ENCODE measurements at places on chromosomes 2 and 18.

DNA sequence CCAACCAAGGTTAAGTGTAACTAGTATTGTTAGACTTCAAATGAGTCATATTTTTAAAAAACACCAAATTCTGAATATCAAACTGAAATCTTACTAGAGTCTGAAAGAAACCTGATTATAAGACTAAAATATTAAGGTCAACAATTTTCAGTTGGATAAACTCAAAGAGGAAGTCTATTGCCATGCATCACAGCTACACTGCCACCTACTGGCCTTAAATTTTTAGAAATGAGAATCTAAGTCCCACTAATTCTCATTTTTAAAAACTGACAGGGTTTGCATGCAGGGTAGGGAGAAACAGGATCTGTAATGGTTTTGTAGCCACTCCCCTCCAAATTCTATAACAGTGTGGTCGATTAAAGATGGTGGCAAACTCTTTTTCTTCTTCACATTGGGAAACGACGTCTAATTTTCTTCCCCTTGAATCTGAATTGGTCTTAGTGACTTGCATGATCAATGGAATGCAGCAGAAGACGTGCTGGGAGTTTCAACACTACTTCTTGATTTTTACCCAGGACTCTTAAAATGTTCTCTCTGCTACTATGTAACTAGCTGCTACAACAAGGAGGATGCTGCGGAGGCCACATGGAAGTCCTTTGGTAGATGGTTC, 176.1 kb upstream of the SESTD1 start:
- DNase-seq, result peak; percentile 79

- no peak for DNase-seq
Observed at GRCh38 chr18:73962256-73962655, 185.4 kb downstream of the FBXO15 start.

DNA sequence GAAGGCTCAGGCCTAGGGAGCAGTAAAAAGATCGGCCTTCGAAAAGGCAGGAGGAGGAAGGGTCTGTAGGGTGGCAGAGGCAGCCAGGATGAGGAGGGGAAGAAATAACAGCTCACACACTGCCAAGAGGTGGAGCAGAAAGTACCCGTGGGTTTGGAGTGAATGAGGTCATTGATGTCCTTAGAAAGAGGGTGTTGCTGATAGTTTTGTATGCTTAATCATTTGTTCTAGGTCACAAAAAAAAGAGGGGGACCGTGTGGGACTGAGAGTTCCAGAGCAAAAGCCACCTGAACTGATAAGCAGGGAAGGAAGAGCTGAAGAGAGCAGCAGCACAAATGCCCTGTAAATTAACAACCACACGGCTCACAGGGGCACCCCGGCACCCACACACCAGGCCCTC, 140.4 kb downstream of the FAM161A start:
- DNase-seq, result no peak

DNA sequence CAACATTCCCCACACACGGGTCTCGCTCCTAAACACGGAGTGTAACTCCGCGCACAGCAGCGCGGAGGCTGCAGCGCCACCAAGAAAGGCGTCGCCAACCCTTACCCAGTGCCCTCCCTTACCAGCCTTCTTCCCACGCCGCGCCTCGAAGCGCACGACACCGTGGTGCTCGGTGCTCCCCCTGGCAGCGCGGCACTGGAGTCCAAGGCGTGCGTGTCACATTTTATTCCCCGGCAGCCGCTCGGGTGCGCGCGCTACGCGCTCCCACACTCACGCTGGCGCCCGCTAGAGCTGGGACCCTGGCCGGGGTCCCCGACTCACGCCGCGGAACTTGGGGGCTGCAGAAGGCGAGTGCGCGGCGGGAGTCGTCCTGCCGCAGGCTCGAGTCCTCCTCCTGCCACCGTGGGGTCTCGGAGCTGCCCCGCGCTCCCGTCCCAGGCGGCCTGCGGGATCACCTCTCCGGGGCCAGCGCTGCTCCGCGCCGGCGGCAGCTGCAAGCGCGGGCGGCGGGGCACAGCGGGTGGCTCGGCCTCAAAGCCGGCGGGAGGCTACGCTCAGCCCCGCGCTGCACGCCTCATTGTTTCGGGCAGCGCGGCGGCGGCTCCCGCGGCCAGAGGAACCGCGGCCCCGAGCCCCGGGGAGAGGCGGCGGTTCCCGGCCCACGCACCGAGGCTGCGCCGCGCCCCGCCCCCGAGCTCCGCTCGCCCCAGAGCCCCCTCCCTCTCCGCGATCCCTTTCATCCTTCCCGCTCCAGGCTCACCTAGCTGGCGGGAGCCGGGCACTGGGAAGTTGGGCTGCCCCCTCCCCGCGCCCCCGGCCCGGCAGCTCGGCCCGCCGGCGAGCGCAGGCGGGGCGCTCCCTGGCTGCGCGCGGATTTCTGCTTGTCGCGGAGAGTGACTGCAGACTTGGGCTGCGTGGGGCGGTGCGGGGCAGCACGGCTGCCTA, at the start of gene ST6GAL2:
Gene ST6GAL2, minus strand, starts transcription at position 197 of the 945 bp plus-strand sequence. CDS start 42,190 bp downstream, outside the sequence.
- DNase-seq, result no peak

DNA sequence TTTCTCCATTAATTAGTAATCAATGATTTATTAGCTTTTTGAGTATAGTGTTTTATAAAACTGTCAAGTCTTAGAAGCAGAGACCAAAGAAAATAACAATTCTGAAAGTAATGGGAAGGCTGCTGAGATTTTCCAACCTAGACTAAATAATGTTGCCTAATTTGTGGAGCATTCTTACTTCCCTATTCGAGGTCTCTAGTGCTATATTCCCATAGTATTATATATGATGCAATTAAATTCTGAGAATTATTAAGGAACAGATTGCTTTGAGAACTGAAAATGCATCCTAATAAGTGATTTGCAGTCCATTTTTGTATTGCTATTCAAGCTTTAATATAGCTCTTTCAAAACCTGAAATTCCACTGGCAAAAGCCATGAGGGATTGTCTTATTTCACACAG, 27.7 kb upstream of the DOCK10 start:
- DNase-seq, result no peak

DNA sequence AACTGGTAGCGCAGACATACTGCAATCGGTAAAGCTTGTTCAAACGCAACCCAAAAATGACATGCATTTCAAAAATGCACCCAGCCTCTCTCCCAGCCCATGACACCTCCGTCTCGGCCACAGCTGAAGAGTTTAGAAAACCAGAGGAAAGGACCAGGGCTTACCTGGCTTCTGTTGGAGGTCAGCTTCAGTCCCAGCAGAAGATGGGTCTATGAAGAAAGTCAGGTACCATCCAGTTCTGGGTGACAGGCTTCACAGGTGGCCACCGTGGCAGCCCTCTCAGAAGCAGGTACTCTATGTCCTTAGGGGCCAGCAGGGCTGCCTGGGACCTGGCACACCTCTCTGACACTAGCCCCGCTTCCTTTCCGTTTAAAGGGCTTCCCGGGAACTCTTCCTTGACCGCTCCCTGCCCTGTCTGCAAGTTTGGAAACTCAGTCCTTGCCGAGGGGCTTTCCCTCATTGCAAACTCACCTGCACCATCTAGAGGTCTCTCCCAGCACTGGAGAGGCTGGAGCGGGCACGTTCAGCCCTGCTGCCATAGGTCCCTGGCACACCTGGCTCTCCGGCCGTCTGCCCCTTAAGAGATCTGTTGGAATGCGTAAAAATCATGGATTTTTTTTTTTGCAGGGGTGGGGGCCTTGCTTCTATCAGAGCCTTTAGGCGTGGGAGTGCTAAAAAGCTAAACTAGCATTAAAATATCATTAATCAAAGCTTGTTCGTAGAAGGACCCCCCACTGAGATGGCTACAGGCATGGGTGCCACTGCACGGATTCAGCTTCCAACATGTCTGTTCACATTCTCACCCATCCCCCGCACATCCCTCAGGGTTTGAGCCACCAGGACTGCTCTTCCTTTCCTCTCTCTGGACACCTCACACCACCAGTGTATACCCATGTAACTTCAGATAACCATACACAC, at the start of gene EDAR:
Gene EDAR, minus strand, starts transcription at position 425 of the 918 bp plus-strand sequence. CDS start 58,206 bp downstream, outside the sequence.
- DNase-seq, result no peak

DNA sequence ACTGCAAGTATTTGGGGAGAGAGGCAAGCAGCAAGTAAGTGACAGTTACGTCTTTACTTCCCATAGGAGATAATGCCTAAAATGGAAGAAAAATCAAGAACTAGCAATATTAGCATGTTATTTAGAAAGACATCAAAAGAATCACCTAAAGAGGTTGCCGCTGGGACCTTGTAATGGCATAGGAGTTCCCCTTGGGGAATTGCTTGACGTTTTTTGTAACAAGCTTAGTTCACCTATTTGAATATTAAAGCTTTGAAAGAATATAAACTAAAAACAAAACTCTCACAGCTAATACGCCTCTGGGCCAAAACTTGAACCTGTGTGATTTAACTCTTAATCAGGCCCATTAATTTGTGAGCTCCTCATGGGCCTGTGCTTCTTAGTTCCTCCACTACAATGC, 89.0 kb downstream of the AAK1 start:
- no peak for DNase-seq

DNA sequence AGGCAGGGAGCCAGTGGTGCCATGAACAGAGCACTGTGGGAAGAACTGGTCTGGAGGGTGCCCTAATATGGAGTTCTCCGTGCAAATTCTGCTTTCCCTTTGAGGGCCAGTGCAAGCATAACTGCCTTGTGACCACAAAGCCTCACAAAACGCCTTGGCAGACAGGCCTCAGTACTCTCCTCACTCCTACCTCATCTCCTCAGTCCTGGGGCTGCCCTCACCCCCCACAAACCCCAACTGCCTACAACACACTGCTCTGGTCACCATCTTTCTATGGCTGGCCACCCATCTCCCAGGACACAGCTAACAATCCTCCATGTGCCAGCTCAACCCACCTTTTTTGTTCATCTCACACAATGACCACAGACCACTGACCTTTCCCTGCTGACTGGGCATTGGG, 8.9 kb downstream of the COX5B start:
- no peak for DNase-seq

DNA sequence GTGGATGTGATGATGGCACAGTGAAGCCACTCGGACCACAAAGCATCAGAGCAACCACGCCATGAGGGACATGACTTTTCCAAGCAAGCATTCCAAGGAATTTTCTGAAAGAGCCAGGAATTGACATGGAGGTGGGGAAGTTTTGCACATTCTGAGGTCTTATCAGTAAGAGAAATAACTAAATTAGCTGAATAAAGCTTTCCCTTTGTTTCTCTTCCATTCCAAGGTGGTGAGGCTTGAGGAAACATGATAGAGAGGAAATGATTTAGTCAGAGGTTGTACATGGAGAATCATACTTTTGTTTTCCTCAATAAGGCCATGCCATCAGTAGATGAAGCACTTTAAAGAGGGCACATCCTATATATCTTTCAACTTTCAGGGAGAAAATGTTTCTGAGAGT, 115.7 kb upstream of the MMADHC start:
- no peak for DNase-seq

GRCh38 chr2:53751728-53752127, 15.9 kb upstream of the CHAC2 start:
- no peak for DNase-seq

Data from OCI-M1 (cell line).